Glomerular endothelial cell (primary cell): ENCODE measurements at places on chromosomes 1 and 21. TPM values are rescaled to one million over a fixed set of nuclear protein-coding genes. Genes with fewer than 3 reads are reported as not detected.

The TSPAN2 gene
- 0.68 and 1.1 TPM in 2 replicates for total RNA-seq

The C1orf116 gene
- total RNA-seq = 0.53 TPM in 1 of 2 replicates, not detected in the other

The LAPTM5 gene
- 82.2 and 132 TPM in 2 replicates for total RNA-seq

The TIE1 gene
- 479 and 640 TPM in 2 replicates for total RNA-seq

GRCh38 chr1:39499668-39500067 lies 8.2 kb downstream of the BMP8A start:
- no peak for DNase-seq

DNA sequence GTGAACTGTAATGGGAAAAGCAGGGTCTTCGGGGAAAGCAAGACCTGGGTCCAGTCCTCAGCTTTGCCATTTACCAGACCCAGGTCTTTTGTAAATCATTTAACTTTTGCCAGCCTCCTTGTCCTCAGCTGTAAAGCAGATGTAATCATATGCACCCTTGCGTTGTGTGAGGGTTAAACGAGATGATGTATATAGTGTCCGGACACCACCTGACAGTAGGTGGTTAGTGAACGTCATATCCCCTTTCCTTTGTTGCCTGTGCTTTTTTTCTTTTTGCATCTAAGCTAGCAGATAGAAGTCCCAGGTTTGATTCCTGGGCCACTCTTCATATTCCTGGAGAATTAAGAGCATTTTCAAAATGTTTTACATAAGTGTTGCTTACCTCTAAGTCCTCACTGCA lies 28.5 kb downstream of the IL12RB2 start:
- no peak for DNase-seq

DNA sequence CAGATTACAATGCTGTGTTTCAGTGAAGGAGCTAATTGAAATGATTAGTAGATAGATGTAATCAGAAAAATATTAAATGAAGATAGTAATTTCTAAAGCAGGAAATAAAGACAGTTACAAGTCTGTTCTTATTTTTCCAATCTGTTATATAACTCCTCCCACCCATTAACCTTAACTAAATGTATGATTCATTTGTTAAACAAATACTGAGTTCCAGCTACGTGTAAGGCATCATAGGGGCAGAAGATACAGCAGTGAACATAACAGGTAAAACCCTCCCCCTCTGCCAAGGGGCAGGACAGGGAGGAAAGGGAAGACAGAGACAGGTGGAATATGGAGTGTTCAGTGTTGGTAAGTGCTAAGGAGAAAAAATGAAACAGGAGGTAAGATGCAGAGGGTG lies at the start of gene FAM177B:
Gene FAM177B, plus strand, starts transcription at position 231 of the 400 bp plus-strand sequence. CDS start 9,344 bp downstream, outside the sequence.
- DNase-seq = no peak

GRCh38 chr1:151568626-151569088 lies 28.5 kb downstream of the TUFT1 start:
- no peak for DNase-seq

DNA sequence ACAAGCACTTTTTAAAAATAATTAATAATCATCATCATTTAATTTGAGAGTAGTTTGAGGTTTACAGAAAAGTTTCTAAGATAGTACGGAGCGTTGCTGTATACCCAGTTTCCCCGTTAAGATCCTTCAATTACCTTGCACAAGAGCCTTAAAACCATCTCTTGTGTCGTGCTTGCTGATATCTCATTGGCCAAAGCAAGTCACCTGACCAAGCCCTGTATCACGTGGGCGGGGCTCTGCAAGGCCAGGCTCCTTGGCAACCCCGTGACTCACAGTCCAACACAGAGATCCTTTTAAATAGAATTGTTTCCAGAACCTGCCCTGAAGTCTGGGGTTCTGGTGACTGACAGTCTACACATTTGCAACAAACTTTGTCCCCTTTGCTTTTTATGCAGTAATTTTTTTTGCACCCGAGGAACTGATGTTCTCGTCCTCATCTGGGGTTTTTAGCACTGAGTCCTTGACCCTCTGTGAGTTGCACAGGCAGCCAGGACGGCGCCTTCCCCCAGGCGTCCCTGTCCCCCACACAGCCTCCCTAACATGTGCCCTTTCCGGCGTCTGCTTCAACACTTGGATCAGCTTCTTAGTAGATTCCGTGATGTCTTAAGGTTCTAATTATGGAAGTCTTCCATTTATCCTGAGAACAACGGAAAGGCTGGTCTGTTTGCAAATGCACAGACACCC lies 183.3 kb upstream of the TMEM51 start:
- no peak for DNase-seq

DNA sequence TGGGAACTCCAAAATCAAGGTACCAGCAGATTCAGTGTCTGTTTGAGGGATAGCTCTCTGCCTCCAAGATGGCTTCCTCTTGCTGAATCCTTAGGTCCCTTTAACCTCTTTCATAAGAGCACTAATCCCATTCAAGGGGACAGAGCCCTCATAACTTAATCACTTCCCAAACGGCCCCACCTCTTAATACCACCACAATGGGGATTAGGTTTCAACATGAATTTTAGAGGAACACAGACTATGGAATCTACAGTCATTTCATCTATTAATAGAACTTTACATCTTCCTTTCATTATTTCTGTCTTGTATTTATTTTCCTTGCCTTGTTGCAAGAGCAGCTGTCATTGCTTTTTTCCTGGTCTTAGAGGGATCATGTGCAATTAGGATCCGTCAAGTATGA lies 30.3 kb downstream of the HOOK1 start:
- DNase-seq = no peak

DNA sequence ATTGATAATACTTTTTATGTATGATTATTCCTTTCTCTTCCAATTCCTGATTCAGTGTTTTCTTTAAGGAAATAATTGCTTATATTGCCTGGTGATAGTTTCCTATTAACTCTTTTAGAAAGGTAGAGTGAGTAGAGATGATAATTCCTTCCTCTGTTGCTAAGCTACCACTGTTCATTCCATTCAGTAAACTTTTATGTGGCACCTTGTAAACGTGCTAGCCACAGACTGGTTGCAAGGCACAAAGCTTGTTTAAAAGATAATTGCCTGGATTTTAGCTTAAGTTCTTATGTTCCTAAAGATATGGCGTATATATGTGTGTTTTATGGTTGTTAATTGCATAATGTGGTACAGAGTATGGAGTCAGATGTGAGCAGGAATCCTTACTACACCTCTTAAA lies 3.2 kb downstream of the ZFYVE9 start:
- DNase-seq = no peak

DNA sequence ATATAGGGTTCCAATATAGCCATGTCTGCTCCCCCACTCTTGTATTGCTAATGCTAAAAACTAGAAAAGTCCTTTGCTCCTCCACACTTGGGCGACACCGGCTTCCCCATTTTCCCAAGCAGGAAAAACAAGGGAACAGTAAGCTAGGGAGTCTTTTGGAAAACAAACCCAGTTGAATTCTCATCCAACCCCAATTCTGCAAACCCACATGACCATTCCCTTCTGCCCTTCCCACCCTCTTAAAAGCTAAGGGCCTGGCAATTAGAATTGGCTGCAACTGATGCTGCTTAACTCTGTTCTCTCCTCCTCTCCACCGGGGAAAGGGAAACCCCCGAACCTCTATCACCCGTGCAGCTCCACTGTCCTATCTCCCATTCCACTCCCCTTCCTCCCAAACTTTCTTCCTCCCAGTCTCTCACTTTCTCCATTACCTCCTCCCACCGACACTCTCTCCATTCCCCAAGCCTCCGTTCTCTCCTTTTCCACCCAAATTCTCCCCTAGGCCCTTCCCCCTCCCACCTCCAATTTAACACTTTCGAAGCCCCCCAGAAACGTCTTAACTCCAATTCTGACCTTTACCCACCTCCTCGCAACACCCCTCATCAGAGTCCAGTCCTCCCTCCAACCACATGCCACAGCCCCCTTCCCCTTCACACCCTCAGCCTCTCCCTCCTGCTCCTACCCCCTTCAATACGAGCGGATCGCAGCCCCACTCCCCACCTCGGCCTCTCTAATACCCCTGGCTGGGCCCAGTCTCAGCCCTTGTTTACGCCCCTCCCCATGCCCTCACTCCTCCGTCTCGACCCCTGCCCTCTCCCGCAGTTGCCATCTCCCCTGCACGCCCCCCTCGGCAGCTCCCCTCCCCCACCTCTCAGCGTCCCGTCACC lies 701 bp downstream of the DEDD start:
- DNase-seq = no peak

DNA sequence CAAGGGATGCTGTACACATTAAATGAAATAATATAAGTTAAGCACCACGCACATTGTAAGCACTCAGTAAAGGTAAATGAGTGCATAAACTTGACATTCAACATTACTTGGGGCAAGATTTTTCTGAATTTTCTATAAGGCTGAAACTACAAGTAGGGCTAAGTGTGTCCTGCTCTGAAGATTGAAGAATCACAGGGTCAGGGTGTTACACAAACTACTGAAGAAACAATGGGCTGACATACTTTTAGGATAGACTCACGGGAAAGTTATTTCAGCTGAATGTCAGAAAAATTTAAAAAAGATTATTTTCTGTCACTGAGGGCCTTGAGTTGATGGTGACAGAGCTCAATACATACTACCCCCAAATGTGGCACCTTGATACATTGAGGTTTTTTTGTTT lies 644.2 kb upstream of the PLXNA2 start:
- no peak for DNase-seq

DNA sequence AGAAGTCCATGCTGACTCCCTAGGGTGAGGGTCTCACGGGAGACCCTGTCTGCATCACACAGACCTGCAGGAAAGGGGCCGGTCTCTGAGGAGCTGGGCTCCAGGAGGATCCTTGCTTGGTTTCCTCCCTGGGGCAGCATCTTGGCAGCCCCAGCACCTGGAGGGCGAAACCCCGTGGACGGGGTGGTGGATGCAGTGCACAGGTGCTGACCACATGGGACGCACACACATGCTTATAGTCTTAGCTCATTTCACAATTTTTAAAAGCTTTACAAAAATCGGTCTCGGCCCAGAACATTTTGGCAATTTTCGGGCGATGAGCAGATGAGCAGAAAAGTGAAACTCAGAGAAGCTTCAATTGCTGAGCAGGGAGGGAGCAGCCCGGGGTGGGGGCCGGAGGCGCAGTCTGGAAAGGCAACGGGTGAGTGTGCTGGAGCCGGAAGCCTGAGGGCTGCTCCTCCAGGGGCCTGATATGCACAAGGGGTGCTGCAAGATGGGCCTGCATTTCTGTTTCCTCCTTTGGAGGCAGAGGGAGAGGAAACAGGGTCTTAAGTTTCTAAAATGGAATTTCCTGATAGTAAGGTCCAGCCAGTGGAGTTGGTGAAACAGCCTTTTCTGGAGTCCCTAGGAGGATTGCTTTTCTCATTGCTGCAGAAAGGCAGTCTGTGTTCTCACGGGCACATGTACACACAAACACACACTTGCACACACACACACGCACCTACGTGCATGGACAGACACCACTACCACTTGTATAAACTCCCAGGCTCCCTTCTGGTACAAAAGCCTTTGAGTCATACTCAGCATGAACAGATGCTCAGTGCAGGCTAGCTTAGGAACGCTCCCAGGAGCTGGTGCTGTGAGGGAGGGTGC lies 60.6 kb downstream of the SCCPDH start:
- peak; percentile 52 for DNase-seq

DNA sequence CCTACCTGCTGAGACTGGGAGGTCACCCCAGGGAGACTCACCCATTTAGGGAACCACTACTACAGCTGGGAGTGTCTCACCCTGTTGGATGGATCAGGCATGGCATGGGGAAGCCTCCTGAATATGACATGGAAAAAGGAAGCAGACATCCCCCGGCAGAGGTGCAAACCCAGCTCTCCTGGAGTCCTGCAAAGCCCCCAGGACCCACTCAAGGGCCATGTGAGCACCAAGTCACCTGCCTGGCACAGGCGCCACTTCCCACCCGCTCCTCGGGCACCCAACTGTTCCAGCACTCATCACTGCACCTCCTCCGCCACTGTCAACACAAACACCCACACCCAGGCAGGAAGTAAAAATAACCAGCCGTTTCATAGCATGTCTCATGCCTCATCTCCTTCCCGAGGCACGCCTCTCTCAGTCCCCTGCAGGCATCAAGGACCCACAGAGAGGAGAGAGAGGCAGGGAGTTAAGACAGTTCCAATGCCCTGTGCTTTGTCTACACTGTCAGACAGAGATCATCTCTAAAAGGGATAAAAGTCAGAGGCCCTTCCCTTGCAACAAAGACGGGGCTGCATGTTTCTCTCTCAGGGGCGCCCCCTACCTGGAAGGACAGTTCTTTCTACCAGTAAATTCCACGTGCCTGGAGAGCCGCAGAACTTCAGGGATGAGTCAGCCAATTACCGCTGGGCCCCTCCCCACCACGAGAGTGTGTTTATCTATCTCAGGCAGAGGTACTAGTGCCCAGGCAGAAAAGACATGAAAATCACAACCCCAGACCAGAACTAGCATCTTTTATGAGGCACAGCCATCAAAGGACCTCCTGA lies 150.1 kb upstream of the SOD1 start:
- no peak for DNase-seq

- DNase-seq = no peak
Measured at GRCh38 chr1:210736713-210737112, 397.2 kb downstream of the KCNH1 start.

DNA sequence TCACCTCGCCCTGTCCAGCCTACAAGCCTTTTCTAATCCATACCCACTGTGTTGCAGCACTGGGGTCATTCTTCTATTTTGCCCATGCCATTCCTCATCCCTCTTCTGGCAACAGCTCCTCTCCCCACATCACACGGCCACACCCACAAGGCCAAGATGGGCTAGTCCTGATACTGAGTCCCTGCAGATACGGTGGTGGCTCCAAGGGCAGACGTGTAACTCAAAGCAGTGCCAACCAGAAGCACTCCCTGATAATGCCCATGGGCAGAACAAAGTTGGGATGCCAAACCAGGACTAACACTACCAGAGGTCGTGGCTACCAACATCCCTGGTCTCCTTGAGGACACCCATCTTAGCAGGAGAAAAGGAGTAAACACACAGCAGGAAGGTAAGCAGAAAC lies 64.8 kb downstream of the APP start:
- DNase-seq = no peak

DNA sequence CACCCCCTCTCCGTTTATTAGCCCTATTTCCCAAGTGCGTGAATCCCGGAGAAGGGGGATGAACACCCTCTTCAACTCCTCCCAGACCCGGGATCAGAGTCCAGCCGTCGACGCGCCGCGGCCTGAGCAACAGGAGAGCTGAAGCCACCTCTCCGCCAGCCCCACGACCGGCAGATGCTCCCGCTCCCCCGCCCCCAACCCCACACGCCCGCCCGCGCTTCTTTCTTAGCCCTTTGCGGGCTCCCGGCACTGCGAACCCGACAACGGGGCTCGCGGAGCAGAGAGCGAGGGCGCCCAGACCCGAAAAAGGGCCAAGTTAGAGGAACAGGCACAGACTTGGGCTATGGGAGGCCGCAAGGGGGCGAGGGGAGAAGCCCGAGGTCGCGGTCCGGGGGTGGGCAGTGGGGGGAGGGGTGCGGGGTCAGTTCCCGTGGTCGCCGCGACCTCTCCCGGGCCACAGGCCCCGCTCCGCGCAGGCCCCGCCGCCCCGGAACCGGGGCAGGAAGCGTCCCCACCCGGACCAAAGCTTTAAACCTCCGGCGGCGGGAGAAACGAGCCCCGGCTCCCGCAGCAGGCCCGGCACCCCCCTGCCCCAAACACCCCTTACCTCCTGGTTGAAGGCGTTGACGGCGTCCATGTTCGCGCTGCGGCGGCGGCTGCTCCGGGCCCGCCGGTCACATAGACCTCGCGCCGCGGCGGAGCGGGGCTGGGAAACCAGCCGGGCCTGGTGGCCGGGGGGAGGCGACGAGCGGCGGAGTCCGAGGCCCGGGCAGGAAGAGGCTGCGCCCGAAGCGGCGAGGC lies 662 bp downstream of the SCAF4 start:
- DNase-seq = no peak

- no peak for DNase-seq
Measured at GRCh38 chr1:33310702-33311101, 10.2 kb downstream of the A3GALT2 start.
